ENCODE measurements at places on chromosomes 1 and 21.

DNA sequence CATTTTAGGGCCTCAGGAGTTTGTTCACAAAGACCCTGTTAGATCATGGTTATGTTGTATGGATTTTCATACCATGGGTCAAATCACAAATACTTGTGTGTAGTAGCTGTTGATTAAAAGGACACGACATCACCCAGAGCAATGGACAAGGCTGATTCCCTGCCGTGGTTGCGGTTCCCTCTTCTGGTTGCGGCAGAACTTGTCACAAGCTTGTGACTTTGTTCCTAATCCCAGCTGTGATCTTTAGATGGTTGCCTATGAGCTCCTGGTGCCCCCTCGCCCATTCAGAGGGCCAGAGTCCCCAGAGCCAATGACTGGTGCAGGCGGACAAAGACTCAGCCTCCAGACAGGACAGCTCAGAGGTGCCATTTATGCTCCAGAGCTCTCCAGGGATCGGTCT is 11.8 kb upstream of the SDHB start:
- no peak for DNase-seq

DNA sequence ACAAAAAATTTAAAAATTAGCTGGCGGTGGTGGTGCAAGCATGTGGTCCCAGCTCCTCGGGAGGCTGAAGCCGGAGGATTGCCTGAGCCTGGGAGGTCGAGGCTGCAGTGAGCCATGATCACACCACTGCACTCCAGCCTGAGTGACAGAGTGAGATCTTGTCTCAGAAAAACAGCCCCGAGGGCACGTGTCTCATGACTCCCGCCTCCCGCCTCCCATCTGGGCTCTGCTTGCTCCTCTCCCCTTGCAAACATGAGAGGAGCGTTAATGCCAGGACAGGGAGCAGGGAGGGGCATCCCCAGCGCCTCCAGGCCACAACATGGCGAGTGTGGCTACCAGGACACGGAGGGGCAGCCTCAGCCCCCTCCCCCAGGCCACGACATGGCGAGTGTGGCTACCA is 28.3 kb downstream of the FAAP20 start:
- no peak for DNase-seq

DNA sequence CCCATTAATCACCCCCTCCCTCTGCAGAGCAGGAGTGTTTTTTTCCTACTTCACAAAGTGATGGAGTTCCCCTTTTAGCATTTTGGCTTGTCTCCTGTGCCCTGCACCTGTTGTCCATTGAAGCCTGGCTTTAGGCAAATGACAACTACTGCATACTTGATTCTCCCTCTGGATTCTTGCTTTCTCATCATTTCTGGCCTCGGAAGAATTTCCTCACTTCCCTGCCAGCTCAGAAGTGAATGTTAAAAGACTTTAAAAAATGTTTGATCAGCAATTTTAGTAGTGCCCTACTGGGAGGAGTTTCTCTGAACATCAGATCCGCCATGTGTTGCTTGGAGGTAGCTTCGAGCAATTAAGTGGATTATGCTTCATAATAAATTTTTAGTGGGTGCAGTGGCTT is 28.1 kb downstream of the RCOR3 start:
- no peak for DNase-seq

- no peak for DNase-seq
Observed at GRCh38 chr1:85306236-85306635, 29.8 kb upstream of the BCL10 start.

GRCh38 chr1:164786980-164787833 is 228.2 kb downstream of the PBX1 start:
- peak; percentile 9 for DNase-seq

DNA sequence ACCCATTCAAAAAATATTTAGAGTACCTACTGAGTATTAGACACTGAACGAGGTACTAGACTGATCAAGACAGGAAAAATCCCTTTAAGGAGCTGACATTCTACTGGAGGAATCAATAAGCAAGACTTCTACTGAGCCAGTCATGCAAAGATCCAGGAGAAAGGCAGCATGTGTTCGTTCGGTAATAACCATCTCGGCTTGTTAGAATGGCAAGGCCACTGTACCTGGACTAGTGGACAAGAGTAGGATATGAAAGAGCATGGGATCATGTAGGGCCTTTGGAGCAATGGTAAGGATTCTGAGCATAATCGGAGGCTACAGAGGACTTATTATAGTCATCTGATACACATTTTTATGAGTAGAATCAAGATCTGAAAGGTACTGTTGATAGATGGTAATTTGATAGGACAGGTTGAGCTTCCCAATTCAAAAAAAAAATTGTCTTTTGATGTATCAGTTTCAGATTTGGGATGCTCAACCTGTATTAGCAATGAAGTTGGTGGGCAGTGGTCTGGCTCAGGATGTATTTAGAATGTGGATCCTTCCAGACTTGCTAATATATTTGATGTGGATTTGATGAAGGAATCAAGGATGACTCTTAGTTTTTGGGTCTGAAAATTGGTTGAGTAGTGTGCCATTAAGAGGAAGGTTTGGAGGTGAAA is 2.3 kb downstream of the COX20 start:
- no peak for DNase-seq

DNA sequence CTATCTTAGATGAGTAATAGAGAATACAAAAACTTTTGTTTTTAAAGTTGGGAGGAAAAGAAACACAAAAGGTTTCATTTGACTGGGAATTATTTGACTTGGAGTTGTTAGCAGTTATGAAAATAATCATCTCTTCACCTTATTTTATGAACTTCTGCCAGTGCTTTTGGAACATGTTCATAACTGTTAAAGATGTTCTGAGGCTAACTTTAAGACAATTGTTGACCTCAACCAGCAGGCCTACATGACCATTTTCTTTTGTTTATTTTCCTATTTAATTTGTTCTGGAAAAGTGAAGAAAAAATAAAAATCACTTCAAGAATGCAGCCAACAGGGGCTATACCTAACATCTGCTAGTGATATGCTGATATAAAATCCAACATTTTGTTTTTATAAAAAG is 37.4 kb downstream of the JAM2 start:
- DNase-seq = no peak

- DNase-seq = no peak
Observed at GRCh38 chr1:248670003-248670402, 14.7 kb upstream of the OR2T27 start.

Measured in activated CD4-positive, CD25-positive, alpha-beta regulatory T cell treated with anti-CD3 and anti-CD28 coated beads, Interleukin-2, amount 50 U/mL, for 16 hours (primary cell).